ENCODE measurements at places on chromosomes 4 and X. TPM values are rescaled to one million over a fixed set of nuclear protein-coding genes. Genes with fewer than 3 reads are reported as not detected.
A peak's percentile ranks its signal among the peaks of the same experiment; 100 is the strongest.

Gene ZNF711
- polyA plus RNA-seq, result 79.5 TPM

Gene HTRA3
- 13.7 TPM for polyA plus RNA-seq

Gene HTN3
- polyA plus RNA-seq, result not detected

Gene GLRA3
- 0.12 TPM for polyA plus RNA-seq

Gene TTC29
- 0.89 TPM for polyA plus RNA-seq

Gene XPNPEP2
- 8.2 TPM for polyA plus RNA-seq

Gene MANBA
- 25.9 TPM for polyA plus RNA-seq

Gene CFAP99
- polyA plus RNA-seq, result 1.9 TPM

Gene ERCC6L
- polyA plus RNA-seq, result 5.5 TPM

Gene TRO
- 95.6 TPM for polyA plus RNA-seq

DNA sequence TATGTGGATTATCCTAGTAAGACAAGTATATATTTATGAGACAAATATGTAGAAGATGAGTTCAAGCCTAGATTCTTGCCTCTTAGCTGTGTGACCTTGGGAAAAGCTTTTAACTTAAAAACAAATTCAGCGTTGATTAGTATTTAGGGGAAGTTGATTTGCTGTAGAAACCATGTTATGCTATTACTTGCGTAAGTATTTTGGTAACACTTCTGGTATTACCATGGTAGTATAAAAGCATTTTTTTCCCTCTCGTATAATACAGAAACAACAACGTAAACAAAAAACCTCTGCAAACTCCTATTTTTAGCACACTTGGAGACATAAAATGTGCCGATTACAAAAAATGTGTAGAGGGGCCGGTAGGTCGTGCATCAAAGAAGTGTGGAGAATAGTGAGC is 33.2 kb downstream of the STAG2 start:
- DNase-seq, result no peak

DNA sequence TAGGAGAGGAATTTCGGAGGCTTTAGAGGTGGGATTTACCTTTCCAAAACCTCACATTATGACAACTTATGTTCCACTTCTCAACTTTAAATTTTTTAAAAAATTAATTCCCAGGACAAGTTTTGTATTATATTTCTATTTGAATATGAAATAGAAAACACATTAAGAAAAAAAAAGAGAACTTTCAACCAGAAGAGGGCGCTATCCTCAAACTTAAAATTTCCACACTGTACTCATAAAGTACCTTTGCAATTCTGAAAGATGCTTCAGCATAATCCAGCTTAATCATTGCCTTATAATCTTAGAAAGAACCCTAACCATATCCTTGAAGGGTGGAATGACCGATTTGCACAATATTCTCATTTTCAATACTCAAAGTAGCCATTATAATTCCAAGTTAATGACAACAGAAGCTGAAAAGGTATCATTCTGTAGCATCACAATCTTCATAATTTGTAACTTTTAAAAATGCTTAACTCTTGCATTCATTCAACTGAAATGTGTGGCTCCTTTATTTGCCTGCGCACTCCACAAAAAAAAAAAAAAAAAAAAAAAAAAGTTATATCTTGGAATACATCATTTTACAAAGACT is 158.0 kb downstream of the KCNIP4 start:
- DNase-seq, result no peak

GRCh38 chr4:10115271-10115796 is 1.3 kb downstream of the WDR1 start:
- no peak for DNase-seq

GRCh38 chr4:79621061-79621460 is 213.0 kb upstream of the GK2 start:
- no peak for DNase-seq

DNA sequence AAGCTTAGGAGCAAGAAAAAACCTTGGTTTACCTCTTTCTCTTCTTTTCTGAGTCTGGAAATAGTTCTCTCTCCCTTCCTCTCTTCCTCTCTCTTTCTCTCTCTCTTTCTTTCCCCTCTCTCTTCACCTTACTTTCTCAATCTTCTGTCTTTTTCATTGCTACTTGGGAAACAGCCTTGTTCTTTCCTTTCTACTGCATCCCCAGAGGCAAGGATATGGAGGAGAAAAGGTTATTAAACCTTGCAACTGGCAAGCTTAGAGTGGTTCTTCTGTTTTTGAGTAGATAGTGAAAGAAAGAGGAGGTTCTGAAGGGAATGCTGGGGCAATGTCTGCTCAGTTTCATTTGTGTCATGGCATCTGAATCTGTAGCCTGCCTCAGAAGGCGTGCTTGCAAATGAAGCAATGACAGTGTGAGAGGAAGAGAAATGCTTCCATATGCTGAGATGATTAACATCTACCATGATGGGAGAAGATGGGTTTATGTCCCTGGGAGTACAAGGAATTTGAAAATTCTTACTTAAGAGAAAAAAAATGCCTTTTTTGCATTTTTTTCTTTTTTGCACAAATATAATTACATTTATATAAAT is 190.6 kb downstream of the CEP135 start:
- DNase-seq, result no peak

- no peak for DNase-seq
Observed at GRCh38 chr4:79759793-79760192, 313.2 kb downstream of the ANTXR2 start.

DNA sequence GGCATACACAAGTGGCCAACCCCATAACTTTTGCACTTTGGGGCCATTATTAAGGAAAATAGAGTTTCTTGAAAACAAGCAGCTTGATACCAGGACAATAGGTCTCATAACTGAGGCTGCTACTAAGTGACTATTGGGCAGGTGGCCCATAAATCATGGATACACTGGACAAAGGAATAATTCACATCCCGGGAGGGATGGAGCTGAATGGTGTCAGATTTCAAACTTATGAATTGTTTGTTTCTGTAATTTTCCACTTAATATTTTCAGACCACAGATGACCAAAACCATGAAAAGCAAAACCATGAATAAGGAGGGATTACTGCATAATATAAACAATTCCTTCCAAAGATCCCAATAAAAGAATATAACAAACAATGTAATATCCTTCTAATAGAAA is 114.4 kb downstream of the WDFY3 start:
- DNase-seq, result no peak

- DNase-seq, result no peak
Observed at GRCh38 chrX:108397627-108398391, 40.4 kb downstream of the COL4A6 start.

DNA sequence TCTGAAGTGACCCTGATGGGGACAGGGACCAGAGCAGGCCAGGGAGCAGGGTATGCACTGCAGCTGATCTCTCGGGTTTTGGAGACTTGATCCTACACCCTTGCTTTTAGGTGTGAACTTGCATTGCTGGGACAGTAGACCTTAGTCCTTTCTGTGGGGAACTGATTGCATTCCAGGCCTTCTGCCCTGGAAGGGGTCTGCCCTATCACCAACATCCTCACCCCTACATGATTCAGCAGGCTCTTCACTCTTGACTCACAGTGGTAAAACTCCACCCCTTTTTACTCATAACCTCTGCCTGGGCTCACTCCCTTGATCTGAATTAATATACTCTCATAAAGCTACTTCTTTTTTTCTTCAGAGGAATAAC is 6.6 kb upstream of the DDX60L start:
- DNase-seq, result no peak

GRCh38 chrX:116317409-116317808 is 119.0 kb upstream of the SLC6A14 start:
- DNase-seq, result peak; percentile 78

DNA sequence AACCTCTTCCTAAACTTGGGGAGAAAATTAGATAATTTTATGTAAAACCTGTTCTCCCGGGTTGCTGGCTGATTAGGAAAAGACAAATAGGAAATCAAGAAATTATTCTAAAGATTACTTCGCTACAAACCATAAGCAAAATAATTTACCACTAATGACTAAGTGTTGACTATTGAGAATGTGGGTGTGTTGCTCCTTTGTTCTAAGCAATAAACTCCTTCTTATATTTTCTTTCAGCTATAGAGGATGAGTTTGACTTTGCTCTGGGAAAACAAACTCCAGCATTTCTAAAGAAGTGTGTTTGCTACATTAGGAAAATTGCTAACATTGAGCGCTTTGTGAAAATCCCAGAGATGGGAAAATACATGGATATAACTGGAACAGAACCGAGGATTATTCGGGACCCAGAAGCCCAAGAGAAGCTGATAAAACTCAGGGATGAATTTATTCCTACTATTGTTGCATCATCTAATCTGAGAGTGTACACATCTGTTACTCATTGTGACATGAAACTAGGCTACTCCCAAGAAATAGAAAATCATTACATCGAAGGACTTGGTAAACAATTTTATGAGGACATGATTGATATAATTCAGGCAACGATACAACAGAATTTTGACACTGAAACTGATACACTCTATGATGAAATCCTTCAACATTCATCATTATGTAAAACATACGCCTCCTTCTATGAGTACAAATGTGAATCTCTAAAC is 194.2 kb downstream of the NWD2 start:
- DNase-seq, result no peak

- no peak for DNase-seq
Observed at GRCh38 chrX:23062359-23062758, 62.6 kb downstream of the DDX53 start.

DNA sequence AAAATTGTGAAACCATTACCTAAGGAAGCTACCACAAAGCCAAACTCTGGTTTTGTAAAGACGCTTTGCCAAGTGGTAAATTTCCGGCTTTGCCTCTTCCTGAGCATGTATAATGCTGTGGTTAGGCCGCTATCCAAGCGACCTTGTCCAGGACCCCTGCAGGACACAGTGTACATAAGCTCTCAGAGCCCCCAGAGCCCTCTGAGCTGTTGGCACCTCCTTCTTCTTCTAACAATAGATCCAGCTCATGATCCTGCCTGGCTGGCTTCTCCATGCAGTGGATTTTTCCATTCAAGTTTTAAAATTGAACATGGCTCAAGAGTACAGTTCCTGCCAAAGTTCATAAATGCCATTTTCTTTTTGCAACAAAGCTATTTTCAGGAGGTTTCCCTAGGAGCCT is 326.7 kb downstream of the MAPK10 start:
- peak; percentile 33 for DNase-seq

- peak; percentile 64 for DNase-seq
Observed at GRCh38 chr4:106048250-106048971, 153.1 kb downstream of the NPNT start.

GRCh38 chr4:74543983-74544382 is 99.0 kb downstream of the AREG start:
- no peak for DNase-seq

All from right lung (tissue), 10 donors.